Stimulated activated CD4-positive, alpha-beta T cell treated with anti-CD3 and anti-CD28 coated beads, TNF-alpha, amount 100 ng/mL, for 24 hours (primary cell): ENCODE measurements at places on chromosomes 1 and 21.

DNA sequence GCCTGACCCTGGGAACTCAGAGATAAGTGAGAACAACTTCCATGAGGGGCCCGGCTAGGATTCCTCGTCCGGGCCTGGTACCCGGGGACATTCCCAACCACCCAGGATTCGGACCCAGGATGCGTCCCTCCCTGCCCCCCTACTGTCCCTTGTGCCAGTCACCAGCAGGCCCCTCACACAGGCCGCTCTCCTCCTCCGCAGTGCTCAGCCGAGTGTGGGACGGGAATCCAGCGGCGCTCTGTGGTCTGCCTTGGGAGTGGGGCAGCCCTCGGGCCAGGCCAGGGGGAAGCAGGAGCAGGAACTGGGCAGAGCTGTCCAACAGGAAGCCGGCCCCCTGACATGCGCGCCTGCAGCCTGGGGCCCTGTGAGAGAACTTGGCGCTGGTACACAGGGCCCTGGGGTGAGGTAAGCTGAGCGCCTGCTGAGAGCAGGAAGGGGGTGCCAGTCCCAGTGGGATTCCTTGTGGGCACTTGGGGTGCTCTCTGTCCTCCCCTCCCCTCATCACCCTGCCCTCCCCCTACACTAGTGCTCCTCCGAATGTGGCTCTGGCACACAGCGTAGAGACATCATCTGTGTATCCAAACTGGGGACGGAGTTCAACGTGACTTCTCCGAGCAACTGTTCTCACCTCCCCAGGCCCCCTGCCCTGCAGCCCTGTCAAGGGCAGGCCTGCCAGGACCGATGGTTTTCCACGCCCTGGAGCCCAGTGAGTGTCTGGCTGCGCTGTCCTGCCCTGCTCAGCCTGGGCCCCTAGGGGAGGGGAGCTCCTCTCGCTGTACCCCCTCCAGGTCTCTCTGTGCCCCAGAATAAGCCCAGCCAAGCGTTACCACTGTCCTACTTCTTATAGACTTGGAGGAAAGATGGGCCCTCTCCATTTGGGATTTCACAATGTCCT lies 9.8 kb downstream of the ADAMTSL4 start:
- DNase-seq = no peak

GRCh38 chr1:113674591-113674990 lies 84.7 kb downstream of the PHTF1 start:
- DNase-seq = no peak

GRCh38 chr1:59265622-59266021 lies 31.3 kb upstream of the FGGY start:
- no peak for DNase-seq

DNA sequence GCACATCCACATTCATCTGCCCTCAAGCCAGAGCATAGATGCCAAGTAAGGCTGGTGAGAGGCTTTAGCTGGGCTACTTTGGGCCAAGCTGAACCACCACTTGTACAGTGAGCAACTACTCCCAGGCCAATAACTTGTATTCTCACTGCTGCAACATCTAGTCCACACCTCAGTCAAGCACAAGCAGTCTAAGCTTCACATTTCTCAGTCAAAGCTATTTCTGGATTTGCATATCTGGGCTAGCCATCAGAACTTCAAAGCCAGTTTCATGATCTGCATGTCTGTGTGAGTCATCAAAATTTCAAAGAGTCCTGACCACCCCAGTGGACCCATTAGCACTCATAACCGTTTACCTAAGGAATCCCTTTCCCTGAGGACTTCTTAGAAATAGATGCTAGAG lies 77.7 kb upstream of the DIRAS3 start:
- DNase-seq = no peak

- DNase-seq = no peak
These were observed 46.6 kb downstream of the CRB1 start for GRCh38 chr1:197314682-197315081.

DNA sequence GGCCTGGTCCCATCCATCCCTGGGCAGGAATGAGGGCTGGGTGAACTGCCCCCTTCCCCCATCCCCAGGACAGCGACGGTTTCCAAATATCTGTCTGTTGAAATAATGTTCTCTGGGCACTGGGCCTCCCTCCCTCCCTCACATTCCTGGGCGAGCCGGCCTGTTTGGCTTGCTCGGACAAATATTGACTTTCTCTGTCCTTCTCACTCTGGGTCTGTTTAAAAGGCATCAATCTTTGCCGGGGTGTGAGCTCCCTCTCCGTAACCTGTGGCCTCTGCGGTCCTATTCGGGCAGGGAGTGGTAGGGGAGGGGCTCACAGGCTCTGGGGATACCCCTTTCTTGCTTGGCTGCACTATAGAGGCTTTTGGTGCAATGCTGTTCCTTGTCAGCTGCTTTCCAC lies 40.2 kb downstream of the FOXD2 start:
- DNase-seq = no peak

DNA sequence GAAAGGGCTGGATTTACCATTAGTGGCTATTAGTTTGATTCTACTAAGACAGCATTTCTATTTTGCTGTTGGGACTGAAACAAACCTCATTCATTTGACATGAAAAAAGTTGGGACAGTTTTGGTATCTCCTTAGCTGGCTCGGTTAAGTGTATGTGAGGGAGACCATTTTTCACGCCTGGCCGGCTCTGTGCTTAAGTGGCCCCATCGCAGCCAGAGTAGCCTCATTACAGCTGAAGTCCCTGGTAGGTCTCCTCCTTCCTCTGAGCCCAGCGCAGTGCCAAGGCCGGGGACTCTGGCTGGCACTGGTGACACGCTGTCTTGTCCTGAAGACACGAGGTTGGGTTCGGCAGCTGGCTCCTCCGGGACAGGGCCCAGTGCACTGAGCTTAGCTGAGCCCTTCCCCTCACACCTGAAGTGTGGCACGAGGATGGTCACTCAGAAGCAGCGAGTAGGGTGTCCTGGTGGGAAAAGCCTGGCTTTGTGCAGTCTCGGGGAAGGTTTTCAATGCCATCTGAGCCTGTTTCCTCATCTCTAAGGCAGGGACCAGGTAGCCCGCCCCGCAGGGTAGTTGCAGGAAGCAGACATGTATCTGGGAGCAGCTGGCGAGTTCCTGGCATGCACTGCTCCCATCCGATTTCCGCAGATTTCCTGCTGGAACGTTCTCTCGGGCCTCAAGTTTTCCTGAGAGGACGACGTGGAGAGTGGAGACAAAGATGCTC lies 196.5 kb downstream of the DYRK1A start:
- peak; percentile 4 for DNase-seq

- no peak for DNase-seq
These were observed 13.8 kb upstream of the RGS21 start for GRCh38 chr1:192303029-192303428.

GRCh38 chr1:229305392-229305791 lies 34.5 kb downstream of the RAB4A start:
- no peak for DNase-seq

DNA sequence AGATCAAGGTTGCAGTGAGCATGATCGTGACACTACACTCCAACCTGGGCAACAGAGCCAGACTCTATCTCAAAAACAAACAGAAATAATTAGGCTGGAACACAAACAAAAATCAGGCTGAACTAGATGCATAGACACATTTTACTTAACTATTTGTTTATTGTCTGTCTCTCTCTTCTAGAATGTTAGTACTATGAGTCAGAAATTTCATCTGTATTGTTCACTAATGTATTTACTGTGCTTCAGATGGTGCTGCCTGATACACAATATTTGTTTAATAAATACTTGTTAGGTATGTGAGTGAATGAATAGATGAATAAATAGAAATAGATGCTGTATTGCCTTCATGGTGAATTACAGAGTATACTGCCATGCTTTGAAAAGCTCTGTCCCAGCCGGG lies 6.0 kb upstream of the LIN28A start:
- DNase-seq = no peak

DNA sequence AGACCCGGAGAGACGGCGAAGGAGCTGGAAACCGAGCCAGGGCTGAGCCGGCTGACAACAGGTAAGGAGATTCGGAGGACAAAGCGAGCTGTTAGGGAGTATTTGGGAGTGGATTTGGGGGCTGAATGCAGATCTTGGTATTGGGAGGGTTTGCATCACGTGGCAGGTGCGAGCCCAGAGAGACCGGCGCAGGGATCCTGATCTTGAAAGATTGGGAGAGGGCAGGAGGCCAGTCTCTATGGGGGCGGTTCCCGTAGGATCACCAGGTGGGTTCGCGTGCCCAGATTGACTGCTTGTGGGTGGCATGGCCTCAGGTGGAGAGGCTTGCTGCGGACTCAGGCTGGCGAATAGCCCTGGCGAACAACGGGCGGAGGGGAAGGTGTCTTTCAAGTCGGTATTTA lies 204 bp downstream of the CIART start:
- no peak for DNase-seq

GRCh38 chr1:44388551-44388950 lies 16.5 kb upstream of the RNF220 start:
- no peak for DNase-seq

- no peak for DNase-seq
These were observed 144.1 kb downstream of the OMA1 start for GRCh38 chr1:58402444-58402843.

DNA sequence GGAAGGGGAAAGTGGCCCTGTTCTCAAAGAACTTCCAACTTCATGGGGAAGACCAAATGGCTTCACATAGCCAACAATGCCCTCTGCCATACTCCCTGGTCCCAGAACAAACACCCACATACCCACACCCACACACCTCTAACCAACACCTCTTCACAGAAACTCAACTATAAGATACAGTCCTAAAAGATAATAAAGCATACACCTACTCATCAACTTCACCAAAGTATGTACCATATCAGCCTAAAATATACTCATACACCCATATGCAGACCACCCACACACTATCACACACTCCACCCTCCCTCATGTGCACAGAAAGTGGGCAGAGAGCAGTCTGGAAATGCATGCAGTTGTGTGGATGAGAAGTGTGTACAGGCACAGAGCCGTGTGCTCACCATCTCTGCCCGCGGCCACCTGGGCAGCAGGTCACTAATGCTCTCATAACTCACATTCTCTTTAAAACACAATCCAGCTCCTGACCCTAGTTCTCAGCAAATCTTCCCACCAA lies 27.7 kb downstream of the IQGAP3 start:
- no peak for DNase-seq

DNA sequence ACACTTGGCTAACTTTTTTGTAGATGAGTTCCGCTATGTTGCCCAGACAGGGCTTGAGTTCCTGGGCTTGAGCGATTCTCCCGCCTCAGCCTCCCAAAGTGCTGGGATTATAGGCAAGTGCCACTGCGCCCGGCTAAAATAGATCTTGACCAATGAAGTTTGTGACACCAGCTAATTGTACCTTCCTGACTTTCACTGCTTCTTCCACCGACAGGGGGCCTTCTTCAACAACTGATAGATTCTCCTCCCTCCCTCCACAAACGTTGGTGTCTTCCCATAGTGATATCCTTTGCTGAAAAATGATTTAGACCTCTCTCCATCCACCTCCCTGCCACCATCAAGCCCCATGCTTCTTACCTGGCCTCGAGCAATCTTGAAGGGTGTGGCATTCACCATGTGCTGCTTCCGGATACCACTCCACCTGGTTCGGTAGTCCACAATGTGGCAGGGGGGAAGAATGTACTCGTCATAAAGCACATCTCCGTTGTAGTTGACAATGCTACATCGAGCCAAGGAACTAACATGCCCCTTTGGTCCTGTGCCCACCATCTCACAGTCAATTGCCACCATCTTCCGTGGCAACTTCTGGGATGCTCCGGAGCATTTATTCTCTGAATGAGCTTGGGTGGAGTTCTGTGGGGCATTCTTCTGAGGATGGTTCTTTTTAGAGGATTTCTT lies 1.6 kb upstream of the METTL25B start:
- no peak for DNase-seq

GRCh38 chr21:16113052-16113715 lies 383.4 kb downstream of the USP25 start:
- no peak for DNase-seq

- no peak for DNase-seq
These were observed 10.6 kb downstream of the GFI1 start for GRCh38 chr1:92476071-92476631.

GRCh38 chr21:33451634-33452071 lies 28.1 kb downstream of the TMEM50B start:
- no peak for DNase-seq

- no peak for DNase-seq
These were observed 1.1 kb downstream of the SLC50A1 start for GRCh38 chr1:155136748-155137147.

GRCh38 chr1:199751506-199751905 lies 276.0 kb upstream of the NR5A2 start:
- DNase-seq = no peak

DNA sequence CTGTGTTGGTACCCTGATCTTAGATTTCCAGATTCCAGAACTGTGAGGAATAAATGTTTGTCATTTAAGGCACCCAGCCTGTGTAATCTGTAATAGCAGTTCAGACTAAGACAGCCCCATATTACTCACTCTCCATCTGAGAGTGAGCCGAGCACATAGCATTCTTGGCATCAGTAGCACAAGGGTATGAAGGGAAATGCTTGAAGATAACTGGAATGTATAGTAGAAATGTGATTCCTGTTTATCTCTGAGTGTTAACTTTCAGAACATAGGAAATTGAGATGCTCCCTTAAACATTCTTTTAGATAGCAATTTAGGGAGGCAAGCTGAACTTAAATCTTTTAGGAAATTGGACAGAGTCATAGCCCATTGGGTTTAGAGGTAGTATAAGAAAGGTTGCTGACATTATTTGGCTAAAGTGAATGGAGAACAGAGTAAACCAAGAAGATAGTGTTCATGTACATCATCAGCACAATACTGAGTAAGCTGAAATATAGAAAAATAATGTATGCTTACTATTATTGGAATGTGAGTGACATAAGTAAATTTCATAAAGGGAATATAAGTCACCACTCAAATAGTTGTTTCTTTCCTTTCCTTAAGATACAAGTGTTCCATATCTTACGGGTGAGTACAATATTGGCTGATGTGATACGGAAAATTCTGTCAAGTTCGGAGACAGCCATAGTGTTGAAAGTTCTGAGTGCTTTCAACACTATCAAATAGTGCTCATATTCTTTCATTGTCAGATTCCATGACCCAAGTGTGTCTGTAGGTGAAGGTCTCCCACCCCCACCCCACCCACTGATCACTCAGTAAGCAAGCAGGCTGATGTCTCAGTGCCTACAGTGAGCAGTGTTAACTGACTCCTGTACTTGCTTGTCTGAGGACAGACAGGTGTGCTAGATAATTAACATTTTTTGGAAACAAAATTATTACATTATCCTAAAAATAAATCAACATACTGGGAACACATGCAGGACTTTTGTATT lies 73.7 kb downstream of the LRRC8D start:
- no peak for DNase-seq

- DNase-seq = no peak
These were observed 158.9 kb downstream of the ST6GALNAC5 start for GRCh38 chr1:77026135-77026534.

DNA sequence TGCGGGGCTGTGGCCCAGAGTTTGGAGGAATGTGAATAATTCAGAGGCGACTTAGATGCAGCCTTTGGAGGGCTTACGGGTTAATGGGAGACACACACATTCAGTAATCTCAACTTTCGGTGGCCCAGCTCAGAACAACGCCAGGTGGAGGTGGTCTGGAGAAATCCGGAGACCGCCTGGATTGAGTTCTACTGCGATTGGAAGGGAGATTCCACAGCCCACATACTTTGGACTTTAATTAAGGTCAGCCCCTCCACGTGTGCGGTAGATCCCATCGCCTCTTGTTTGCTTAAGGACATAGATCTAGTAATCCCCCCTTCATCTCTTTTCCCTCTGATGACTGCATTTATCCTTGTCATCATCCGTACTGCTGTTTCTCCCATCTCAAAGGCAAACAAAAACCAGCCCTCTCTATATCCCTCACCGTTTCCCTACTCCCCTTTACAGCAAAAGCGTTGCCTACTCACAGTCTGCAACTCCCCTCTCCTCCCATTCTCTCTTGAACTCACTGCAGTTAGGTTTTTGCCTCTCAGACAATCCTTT lies 720 bp upstream of the BSDC1 start:
- no peak for DNase-seq
